ENCODE measurements at places on chromosomes 2 and 18.

DNA sequence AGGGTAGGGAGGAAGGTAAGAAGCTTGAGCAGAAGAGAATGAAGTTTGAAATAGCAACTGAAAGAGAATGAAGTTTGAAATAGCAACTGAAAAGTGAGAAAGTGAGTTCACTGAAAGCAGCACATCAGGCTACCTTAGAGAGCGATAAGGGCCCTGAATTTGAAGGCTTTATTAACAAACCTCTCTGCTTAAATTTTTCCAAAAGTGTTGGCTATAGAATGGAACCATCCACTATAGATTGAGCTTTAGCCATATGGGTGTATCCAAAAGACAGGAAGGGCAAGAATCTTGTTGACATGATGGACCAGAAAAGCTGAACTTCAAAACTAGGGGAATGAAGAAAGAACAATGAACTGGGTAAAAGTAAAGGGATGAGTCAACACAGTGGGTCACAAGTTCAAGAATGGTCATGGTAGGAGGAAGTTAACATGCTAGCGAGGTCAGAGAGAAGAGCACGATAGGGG, 122.5 kb downstream of the ASXL3 start:
- DNase-seq, result no peak

DNA sequence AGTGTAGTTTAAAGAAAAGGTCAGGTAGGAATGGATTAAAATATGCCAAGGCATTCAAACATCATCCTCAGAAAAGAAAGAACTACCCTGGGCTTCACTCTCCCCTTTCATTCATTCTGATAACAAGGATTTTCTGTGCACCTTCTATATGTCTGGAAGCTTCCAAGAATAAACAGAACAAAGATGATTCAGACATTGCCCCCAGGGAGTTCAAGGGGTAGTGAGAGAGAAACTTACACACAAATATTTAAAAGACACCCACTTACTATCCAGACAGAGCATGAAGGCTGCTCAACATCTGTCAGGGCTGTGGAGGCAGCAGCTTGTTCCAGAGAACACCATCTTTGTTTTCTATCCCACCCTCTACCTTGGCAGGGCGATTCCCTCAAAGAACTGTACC, 140.5 kb downstream of the ALK start:
- DNase-seq, result no peak

- DNase-seq, result peak; percentile 39
Observed at GRCh38 chr2:33086400-33087015, 139.8 kb downstream of the LTBP1 start.

DNA sequence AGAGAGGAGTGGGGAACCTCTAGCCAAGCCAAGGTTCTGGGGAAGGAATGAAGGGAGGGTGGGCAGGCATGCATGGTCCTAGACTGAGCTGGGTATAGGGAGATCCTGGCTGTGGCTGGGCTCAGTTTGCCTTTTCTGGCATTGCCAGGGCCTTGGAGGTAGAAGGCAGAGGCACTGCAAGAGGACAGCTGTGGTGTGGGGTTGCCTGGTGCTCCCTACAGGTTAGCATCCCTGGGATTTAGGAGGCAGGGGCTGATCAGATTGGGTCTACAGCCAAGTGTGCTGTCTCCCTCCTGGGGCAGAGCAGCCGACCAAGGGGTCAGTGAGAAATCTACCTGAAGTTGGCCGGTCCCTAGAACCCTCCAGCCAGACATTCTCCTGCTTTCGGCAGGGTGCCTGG, 15.9 kb downstream of the ABCG8 start:
- no peak for DNase-seq

- DNase-seq, result no peak
Observed at GRCh38 chr2:63001576-63001975, 49.1 kb upstream of the OTX1 start.

- DNase-seq, result no peak
Observed at GRCh38 chr2:216548901-216549331, 50.3 kb downstream of the RPL37A start.

DNA sequence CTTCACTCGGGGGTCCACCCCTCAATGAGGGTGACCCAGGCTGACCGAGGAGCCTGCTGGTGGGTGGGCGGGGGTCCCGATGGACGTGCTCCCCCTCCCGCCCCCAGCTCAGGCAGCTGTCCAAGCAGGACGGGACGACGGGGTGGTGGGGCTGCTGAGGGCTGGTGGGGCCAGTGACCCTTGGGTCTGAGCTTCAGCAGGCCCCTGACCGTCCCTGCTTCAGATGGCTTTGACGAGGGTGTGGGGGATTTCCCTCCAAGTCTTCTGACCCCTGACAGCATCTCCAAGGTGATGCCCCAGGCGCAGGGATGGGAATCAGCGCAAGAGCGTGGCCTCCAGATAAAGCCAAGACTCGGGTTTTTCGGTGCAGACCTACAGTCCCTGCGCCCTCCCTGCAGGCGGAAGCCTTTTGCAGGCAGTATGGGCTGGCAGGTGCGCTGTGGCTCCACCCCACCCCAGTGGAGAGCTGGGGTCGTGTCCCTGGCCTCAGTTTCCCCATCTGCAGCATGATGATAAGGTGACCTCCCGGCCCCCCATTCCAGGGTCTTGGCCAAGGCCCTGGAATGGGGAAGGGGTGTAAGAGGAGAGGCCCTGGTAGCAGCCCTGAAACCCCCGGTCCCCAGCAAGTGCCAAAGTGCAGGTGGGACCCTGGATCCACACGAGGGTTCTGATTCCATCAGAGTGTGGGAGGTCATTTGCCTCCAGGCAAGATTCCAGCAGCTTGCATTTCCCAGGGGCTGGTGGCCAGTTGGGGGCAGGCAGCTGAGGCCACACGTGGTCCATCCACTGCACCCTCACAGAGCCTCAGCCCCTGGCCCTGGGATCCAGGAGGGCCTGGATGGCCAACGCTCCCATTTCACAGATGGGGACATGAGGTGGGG, 8.7 kb downstream of the CROCC2 start:
- DNase-seq, result no peak

DNA sequence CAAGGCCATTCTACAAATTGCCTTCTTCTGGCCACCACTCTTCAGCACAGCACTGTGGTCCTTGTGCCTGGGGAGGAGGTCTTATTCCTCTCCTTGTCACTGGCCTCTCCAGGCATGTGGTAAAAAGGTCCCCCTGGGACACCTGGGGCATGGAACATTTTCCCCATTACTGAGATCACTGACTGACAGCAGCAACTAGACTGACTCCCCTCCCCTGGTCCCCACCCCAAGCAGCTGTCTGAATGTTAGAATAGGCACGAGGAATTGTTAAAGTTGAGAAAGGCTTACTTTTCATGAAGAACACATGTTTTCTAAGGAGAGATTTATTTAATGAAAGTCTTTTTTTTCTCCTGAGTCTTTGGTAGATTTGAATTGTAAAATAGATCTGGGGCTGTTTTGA, 39.5 kb upstream of the RTN4 start:
- DNase-seq, result no peak

GRCh38 chr2:73291093-73291460, 2.3 kb downstream of the EGR4 start:
- peak; percentile 72 for DNase-seq

- DNase-seq, result no peak
Observed at GRCh38 chr2:32858713-32859112, 88.0 kb upstream of the LTBP1 start.

DNA sequence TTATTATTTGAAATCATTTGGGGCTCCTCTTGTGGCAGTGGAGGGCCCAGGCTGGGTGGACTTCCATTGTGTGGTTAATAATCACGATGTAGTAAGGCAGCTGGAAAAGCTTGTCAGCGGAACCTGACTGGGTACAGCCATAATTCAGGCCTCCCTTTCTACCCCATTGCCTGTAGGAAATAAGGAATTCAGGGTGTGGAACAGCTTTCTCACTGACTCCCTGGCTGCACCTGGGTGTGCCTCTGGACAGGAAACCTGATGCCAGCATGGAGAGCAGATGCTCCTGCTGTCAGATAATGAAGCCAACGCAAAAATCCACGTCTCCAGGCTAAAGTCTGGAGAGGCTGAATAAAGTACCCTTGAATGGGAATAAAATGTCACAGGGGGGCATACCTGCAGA, 44.2 kb downstream of the LYPD6B start:
- no peak for DNase-seq

DNA sequence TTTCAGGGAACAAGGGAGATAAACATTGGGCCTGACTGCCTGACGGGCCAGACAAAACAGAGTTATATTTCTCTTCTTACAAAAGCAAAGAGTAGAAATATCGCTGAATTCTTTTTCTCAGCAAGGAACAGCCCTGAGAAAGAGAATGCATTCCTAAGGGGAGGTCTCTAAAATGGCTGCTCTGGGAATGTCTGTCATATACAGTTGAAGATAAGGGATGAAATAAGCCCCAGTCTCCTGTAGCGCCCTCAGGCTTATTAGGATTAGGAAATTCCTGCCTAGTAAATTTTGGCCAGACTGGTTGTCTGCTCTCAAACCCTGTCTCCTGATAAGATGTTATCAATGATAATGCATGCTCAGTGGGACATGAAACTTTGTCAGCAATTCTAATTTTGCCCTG, 134.9 kb upstream of the CNTNAP5 start:
- DNase-seq, result no peak

DNA sequence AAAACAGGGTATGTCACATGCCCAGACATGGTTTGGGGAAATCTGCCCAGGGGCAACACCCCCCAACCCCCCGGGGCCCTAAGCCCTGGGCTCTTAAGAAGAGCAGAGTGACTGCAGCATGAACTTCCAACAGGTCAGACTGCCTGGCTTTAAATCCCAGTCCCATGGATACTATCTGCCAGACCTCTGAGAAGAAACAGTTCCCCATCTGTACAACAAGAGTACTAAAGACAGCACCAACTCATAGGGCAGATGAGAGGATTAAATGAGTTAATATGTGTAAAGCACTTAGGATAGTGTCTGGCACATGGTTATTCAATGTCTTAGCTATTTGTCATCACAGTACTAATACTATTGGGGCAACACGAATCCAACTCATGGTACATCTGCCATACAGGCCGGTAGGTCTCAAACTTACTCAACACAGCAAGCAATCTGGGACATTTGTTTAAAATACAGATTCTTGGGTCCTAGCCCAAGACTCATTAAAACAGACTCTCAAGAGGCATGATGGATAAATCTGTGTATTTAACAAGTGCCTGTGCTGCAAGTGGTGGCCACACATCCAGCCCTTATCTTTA, 23.4 kb downstream of the CDH2 start:
- no peak for DNase-seq

- DNase-seq, result no peak
Observed at GRCh38 chr2:101329026-101329425, 20.5 kb upstream of the RNF149 start.

DNA sequence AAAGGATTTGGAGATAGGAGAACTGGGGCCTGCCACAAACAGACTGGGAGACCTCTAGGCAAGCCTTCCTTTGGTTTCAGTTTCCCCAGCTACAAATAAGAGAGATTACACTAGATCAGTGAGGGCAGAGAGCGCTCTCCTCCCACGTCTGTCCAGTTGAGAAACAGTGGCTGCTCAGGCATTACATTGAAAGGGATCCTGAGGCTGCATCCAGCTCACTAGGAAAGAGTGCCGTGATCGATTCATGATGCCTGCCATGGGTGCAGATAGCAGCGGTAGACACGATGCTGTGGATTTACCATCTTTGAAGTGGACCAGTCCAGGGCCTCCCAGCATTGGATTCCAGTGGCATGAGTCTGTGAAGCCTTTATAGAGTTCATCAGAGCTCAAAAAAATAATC, 62.6 kb downstream of the EN1 start:
- DNase-seq, result no peak

GRCh38 chr2:176285321-176285720, 16.1 kb downstream of the MTX2 start:
- no peak for DNase-seq

DNA sequence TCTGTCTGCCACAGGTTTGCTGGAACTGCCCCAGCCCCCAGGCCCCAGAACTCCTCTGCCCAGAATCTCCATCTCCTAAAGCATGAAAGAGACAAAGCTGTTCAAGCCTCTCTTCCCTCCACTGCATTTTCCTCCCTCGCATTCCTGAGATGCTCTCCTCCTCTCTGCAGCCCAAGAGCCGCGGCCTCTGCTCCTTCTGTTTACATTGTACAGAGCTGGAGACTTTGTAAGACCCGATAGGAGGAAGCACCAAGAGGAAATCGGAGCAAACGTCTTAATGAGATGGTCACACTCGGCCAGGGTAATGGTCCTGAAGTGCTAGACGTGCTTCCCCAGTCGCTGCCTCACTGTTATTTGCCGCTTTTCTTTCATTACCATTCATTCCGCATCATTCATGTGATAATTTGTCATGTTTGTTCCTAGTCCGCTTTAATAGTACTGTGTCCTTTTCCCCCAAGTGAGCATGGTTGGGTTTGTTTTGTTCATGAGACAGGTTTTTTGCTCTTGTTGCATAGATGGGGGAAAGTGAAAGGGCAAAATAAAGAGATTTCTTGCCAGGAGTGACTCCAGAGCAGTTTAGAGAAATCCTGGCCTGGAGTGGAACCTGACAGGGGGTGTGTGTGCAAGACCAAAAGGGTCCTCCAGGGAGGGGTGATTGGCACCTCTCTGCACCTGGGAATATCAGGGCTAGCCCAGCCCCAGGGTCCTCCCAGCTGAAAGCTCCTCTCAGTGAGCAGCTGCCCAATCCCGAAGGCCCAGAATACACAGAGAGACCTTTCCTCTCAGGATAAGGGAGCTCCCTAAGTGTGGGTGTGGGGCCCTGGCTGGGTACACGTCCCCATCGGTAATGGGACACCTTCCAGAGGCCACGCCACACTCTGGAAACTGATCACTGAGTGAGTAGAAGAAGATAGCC, 44.9 kb upstream of the ID2 start:
- DNase-seq, result no peak

- DNase-seq, result no peak
Observed at GRCh38 chr18:13878857-13879256, 36.5 kb downstream of the MC2R start.

DNA sequence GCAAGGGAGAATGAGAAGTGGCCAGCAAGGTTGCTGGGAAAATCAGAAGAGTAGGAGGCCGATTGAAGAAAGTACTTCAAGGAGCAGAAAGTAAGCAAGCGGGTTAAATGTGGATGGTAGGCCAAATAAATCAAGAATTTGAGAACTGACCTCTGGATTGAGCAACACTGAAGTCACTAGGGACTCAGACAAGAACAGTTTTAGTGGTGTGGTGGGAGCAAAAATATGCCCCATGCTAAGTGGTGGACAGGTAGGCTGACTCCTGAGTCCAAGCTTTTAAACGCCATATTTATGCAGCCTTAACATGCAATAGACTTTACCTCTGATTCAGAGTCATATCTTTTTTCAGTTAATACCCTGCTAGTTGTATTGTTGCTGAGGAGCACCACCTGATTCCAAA, 4.5 kb downstream of the TRABD2A start:
- peak; percentile 0 for DNase-seq

GRCh38 chr2:165794536-165794928, 485 bp upstream of the GALNT3 start:
- peak; percentile 68 for DNase-seq

DNA sequence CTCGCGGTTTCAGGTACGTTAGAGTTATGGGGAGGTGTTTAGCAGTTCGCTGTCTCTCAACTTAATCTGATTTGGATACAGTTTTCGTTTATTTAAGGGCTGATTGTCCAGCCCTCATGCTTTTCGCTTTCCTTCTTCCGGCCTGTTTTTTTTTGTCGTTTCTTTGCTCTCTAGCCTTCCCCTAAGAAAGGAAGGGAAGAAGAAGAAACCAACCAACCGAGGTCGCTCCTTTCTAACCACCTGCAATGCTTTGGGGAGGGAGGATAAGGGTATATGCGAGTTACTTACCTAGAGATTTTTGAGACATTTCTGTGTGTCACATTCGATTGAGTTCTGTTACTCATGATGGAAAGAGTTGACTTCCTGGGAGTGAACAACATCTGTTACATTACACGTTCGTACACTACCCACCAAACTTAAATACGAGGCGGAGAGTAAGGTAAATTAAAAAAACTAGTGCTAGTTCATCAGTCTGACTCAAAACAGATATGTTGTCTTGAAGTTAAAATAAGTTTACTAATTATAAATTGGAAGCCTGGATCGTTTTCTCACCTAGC, 918 bp downstream of the EIF5B start:
- DNase-seq, result no peak

GRCh38 chr2:56182420-56182819, 1.4 kb upstream of the CCDC85A start:
- no peak for DNase-seq

Data from femur (tissue), 1 donor.